HuH-7.5 (cell line): ENCODE measurements at places on chromosomes 3 and 15.
A peak's percentile ranks its signal among the peaks of the same experiment; 100 is the strongest.

- DNase-seq: peak; percentile 3
Measured at GRCh38 chr3:146589899-146590508, 15.1 kb downstream of the PLSCR5 start.

DNA sequence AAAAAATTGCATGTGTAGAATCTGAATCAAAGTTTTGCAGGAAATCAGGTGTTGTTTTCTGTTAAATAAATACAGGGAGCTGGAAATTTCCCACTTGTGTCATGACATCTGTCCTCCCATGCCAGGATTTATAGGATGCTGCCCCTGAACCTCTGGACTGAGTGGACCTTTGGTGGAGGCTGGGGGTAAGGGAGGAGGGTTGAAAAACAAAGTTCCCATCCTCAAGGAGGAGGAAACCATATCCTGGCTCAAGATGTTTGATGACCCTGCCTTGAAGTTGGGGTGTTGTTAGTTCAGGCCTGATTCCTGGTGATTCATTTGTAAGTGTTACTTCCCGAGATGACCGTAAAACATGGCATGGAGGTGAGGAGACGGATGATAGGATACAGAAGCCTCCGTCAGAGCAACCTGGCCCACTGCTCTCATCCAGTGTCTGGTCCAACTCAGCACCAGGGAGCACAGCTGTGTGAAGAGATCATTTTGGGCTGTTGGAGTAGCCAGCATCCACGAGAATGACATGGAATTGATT is 223.6 kb downstream of the CACNA2D3 start:
- no peak for DNase-seq

DNA sequence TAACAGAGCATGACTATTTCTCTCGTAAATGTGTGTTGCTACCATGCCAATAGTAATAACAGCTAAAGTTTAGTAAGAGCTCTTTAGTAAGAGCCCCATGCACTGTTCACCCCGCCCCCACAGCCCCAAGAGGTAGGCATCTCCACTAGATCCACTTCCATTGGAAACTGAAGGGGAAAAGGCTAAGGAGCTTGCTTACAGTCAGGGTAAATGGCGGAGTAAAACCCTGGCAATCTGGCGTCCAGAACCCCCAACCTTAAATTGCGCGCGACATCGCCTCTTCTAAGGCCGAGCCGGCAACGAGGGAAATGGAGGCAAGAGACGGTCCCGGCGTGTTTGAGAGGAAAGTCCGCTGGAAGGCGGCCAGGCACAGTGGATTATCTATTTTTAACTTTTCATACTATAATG is 654 bp upstream of the C3orf38 start:
- DNase-seq: peak; percentile 8

DNA sequence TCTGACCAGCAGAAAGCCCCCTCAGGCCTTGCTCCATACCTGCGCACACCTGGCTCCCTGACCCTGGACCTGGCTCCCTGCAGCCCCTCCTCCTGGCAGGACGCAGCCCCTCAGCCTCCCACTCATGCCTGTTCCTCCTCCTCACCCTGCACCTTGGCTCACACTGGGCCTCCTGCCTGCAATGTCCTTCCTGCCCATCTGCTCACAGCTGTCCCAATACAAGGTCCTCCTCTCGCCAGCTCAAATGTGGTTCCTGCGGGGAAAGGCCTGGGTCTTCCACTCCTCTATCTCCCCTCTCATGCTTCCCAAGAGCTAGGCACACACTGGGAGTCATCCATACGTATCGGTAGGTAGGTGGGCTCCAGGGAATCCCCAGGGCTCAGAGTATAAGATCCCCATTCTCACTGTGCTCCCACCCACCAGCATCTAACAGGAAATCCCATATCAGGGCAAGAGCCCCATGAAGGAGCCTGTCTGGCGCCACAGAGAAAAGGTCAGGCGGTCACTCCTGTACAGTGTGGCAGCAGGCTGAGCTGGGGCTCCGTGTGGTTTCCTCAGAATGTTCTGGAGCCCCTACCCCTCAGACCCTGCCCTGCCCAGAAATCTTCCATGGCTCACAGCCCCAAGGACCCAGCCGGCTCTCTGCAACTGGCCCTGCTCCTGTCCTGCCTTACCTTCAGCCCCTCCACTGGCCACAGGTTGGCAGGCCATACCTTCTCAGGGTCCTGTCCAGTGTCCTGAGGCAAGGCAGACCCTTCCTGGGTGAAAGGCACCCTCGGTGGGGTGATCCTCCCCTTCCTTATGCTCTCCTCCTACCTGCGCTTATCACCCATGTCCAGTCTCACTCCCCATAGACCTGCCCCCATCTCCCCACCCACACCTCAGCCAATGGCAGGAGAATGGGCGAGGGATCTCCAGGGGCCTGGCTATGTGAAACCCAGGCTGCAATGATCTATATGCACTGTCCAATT is 10.9 kb downstream of the PLCD1 start:
- DNase-seq: no peak

- no peak for DNase-seq
Measured at GRCh38 chr3:62365391-62366125, 7.8 kb downstream of the FEZF2 start.

- no peak for DNase-seq
Measured at GRCh38 chr3:3184876-3185275, 5.4 kb upstream of the CRBN start.

DNA sequence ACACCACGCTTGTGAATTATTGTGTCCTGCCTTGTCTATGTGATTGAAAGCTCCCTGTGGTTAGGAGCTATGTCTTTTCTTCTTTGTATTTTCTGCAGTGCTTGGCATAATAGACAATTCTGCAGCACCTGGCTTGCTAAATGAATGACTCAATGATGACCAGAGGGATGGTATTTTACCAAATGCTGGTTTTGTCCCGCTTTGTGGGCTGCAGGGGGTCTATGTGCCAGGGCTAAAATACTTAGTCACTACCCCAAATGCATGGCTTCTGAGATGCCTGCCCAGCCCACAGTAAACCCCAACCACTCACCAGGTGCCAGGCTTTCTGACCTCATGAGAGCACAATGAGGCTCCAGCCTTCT is 50.9 kb downstream of the BOC start:
- DNase-seq: no peak
